ENCODE measurements at places on chromosomes 6 and 20.
A peak's percentile ranks its signal among the peaks of the same experiment; 100 is the strongest.

DNA sequence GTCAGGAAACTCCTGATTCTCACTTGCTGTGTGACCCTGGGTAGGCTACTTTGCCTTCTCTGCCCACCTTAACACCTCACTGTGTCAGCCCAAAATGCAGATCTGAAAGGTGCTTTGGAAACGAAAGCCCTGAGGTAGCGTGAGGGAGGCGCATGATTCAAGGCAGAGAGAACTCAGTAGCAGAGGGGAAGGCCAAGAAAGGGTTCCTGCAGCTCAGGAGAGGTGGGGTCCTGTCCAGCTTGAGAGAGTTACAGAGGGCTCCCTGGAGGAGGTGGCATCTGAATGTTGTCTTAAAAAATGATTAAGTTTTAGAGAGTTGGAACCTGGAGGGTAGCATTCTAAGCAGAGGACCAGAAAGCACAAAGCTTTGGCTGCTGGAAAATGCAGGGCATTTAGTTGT lies 13.6 kb downstream of the TGM2 start:
- no peak for DNase-seq

DNA sequence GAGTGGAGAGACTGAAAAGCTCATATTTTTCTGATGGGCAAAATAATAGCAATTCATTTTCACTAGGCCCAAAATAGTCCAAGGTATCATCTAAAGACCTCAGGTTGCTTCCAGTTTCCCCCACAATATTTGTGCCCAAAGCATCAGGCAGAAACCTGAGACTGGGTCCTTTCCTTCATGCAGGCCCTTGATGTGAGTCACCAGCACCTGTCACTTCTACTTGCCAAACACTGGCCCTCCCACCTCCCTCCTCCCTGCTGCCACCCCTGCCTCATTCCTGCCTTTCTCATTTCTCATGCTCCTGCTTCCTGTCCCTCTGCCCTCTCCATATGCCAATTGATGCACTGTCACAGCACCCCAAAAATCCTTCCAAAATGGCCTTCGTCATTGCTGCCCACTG lies 230.4 kb upstream of the CST7 start:
- no peak for DNase-seq

- no peak for DNase-seq
Measured at GRCh38 chr6:29531668-29532067, 27.9 kb downstream of the UBD start.

DNA sequence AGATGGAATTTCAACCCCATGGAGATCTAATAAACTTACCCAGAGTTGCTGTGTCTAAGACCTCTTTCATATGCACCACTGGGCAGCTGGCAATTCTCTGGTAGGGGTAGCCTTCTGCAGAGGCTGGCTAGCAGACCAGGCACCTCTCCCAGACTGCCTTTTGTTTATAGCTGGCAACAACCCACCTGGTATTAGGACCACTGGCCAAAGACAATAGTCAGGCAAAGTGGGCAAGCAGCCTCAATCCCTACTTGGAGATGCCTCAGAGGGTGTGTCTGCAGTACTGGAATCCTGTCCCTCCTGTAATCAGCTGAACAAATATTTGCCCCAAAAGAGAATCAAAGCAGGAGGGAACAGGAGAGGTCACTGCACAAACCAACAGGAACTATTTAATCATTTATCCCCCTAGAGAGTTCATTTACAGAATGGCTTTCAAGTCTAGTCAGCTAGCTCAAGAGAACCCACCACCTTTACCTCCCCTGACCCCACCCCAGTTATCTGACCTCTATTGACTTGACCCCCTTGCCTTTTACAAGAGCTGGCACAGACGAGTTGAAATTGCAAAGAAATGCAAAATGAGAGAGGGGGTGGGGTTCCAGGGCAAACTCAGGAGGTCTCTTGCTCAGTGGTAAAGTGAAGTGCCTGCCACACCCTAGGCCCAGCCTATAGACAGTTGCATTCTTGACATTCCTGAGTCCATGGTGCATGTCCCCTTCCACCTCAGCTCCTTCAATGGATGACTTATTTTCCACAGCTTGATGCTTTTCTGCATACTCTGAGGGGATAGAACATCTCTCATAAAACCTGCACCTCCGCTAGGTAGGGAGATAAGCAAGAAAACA lies 2.8 kb downstream of the BCL2L1 start:
- DNase-seq: peak; percentile 5

DNA sequence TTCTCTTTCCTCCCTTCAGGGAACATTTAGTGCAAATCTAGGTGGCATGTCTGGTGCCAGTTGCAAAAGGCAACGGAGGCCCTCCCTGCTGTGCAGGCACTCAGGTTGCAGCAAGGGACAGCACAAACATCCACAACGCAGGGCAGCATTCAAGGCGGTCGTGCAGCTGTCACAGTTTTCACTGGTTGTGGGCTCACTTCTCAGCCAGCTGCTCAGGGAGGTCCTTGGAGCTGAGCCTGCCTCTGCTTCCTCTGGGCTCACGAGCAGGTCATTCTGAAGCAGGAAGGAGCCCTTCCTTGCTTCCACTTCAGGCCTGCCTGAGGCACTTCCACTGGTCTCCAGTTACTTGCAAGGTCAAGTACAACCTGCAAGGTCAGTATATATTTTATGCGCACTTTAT lies 3.8 kb upstream of the NPEPL1 start:
- DNase-seq: no peak

DNA sequence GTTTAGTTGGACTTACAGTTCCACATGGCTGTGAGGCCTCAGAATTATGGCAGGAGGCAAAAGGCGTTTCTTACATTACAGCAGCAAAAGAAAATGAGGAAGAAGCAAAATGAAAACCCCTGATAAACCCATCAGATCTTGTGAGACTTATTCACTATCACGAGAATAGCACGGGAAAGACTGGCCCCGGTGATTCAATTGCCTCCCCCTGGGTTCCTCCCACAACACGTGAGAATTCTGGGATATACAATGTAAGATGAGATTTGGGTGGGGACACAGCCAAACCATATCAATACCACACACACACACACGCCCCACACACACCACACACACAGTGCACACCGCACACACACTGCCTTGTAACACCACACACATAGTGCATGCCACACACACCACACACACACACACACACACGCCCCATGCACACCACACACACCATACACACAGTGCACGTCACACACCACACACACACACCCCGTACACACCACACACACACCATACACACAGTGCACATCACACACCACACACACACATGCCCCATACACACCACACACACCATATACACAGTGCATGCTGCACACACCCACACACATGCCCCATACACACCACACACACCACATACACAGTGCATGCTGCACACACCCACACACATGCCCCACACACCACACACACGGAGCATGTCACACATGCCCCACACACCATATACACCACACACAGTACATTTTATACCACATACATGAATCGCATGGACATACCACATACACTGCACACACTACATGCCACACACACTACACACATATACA lies 310.5 kb downstream of the TAF4 start:
- no peak for DNase-seq

- DNase-seq: no peak
Measured at GRCh38 chr6:29796026-29796425, 31.6 kb upstream of the HLA-G start.

DNA sequence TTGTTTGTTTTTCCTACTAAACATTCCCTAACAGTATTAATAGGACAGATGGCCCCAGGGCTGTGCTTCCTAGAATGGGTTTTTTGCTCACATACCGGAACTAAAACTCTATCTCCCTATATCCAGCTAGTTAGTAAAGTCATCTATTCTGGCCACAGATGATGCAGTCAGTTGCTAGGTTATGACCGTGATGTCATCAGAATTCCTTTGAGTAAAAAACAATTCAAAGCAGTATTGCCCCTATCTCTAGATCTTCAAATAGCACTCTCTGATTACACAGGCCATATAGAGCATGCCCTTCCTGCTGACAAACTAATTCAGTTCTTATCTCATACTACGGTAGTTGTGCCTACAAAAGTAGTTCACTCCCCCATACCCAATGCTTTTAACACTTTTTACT lies 17.9 kb upstream of the ZNF451 start:
- DNase-seq: no peak

DNA sequence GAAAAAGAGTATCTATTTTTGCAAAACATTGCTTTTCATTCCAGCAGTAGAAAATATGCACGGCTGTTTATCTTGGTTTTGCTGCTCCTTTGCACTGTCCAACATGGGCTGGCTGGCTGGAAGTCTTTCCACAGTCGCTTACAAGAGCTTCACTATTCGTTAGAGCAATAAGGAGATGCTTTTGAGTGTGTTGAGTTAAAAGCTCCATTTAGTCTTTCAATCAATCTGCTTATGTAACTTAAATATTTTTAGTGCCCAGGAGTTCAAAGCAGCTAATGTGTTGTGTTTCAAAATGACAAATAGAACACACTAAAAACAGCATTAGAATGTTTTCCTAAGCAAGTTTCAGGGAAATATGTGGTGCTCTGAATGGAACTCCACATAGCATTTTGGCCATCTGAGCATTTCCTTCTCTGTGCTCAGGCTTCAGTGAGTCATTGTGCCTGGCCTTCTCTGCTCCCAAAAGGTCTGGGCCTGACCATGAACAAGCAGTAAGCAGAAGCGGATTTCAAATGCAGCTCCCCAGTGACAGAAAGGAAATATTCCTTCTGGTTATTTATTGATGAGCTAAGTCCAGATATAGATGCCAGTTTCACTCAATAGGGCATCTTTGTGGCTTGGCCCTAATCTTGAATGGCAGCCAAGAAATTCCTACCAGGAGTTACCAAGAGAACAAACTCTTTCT lies 580.3 kb downstream of the TENT5A start:
- DNase-seq: no peak

GRCh38 chr6:96631248-96631647 lies 68.3 kb downstream of the FHL5 start:
- no peak for DNase-seq

DNA sequence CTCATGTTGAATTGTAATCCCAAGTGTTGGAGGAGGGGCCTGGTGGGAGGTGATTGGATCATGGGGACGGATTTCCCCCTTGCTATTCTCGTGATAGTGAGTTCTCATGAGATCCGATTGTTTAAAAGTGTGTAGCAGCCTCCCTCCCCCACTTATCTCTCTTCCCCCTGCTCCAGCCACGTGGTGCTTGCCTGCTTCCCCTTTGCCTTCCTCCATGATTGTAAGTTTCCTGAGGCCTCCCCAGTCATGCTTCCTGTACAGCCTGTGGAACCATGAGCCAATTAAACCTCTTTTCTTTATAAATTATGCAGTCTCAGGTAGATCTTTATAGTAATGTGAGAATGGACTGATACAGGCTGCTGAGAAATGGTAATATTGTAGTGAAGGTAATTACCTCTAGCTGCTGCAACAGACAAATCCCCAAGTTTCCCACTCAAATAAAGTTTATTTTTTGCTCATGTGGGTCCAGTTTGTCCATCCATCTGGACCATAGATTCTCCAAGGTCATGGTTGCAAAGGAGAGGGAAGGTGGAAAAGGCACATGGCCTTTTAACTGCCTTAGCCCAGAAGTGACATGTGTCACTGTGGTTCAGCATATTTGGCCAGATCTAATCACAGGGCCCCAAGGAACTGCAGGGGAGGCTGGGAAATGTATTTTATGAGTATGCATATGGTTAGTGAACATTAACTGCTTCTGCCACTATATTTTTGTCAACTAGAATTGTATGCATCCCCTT lies 89.2 kb downstream of the TRMT11 start:
- no peak for DNase-seq

DNA sequence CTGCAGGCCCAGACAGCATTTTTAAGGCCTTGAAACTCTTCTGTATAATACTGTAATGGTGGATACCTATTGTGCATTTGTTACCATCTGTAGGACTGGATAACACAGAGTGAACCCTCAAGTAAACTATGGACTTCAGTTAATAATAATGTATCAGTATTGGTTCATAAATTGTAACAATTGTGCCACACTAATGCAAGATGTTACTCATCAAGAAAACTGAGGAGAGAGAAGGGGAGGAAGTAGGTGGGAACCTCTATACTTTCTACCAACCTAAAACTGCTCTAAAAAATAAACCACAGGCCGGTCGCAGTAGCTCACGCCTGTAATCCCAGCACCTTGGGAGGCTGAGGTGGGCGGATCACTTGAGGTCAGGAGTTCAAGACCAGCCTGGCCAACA lies 10.8 kb downstream of the MAPK13 start:
- no peak for DNase-seq

DNA sequence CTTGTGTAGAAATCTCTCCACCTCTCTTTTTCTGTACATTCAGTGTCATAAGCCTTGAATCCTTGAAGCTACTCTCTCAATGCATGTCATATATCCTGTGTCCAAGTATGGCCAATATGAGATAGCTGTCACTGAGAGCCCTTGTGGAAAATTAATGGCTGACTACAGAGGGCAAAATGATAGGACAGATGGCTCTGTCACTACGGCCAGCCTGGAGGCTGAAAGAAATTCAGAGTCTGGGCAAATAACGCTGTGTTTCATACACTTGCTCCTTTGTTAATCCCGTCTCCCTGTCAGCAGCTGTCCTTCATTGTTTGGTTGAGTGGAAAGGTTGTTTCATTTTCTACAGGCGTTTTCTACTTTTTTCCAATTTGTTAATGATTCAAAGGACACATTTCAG lies 70.4 kb upstream of the VGLL2 start:
- DNase-seq: no peak

GRCh38 chr6:64256483-64256882 lies 620.9 kb downstream of the PHF3 start:
- no peak for DNase-seq

GRCh38 chr20:2888224-2888955 lies 15.1 kb downstream of the PTPRA start:
- no peak for DNase-seq

DNA sequence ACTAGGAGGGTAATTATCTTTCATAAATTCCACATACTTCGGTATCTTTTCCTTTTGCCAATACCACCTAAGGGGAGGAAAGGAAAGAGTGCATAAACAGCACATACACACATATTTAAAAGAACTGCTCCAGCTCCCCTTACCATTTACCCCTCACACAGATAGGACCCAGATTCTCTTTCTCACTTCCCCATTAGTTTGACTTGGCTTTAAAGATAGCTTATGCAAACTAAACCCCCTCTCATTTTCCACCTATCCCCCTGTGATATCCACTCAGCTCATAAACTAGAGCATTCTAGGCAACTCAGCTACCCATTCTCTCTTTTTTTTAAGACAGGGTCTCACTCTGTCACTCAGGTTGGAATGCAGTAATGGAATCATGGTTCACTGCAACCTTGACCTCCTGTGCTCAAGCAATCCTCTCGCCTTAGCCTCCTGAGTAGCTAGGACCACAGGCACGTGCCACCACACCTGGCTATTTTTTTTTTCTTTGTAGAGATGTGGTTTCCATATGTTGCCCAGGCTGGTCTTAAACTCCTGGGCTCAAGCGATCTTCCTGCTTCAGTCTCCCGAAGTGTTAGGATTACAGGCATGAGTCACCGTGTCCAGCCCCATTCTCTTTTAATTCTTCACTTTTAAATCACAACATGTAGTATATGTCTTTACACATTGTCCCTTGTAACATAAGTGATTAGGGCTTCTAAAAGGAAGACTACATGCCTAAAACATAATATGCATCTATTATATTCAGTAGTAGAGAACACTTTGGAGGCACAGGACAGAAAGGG lies 4.0 kb downstream of the FUCA2 start:
- peak; percentile 52 for DNase-seq

DNA sequence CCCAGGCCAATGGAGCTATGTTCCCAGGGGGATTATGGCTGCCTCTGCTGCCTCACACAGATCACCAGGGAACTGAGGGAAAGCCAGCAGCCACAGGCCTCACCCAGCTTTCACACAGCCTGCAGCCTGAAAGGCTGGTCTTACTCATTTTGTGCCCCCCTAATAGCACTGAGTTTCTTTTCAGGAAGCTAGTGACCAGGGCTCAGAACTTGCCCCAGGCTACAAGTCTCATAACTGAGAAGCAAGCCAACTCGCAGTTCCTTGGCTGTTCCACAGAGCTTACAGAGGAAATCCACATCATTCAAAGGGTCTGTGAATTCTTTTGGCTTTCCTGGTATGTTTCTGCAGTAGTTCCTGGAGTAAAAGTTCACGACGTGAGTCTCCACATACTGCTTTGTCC lies 524.8 kb upstream of the GJE1 start:
- no peak for DNase-seq
